ENCODE measurements at places on chromosomes 1 and 21. TPM values are rescaled to one million over a fixed set of nuclear protein-coding genes. Genes with fewer than 3 reads are reported as not detected.
A peak's percentile ranks its signal among the peaks of the same experiment; 100 is the strongest.

The FCGR3A gene
- polyA plus RNA-seq = 1.1 TPM

The GPBP1L1 gene
- 137 TPM for polyA plus RNA-seq

DNA sequence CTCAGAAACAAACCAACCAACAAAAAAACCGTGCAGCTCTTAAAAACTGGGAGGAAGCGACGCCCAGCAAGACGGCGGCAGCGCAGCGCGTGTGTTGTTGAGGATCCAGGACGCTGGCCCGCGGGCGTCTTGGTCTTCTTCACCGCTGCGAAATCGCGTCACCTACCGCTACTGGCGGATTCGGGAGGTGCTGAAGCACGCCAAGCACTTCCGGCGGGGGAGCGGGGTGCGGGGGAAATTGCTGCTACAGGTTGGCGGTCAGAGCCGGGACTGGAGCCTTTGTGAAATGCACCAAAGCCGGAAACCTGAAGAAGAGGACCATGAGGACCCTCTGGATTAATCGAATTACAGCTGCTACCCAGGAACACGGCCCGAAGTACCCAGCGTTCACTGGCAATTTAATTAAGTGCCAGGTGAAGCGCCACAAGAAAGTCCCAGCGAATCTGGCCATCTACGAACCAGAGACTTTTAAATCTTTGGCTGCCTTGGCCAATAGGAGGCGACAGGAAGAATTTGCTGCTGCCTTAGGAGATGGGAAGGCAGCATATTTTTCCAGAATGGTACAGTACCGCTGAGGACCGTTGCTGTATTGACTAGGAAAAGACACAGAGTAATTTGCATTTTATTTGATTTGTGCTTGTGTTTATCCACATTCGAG lies 11.9 kb upstream of the RIPPLY3 start:
- peak; percentile 18 for DNase-seq

- DNase-seq = no peak
These were observed 96.2 kb downstream of the LAMC2 start for GRCh38 chr1:183282101-183282855.

DNA sequence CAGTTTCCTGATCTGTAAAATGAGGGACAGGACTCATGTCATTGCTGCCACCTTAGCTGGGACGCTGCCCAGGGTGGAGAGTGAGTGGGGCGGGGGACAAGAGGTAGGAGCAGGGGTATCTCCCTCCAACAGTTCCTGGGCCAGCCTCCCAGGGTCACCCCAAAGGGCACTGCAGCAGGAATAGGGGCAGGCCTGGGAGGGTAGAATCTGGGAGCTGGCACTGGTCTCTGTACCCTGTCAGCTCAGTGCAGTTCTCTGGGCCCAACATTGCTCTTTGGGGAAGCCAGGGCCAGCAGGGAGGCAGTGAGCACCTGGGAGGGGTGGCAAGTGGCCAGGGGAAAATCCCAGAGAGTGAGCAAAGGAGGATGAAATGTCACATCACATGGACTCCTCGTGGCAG lies 55.8 kb downstream of the ELK4 start:
- DNase-seq = no peak

DNA sequence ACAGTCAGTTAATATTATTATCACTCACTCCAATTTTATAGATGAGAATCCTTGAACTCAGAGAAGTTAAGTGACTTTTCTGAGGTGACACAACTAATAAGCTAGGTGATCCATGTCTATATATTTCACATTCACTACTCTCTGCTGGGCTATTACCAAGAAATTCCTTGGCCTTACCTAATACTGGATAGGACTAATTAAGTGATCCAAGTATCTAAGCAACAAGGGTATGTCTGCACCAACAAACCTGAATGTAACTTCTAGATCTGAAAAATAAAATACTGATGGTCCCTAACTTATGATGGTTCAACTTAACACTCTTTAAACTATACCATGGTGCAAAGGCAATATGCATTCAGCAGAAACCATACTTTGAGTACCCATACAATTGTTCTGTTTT lies 14.8 kb upstream of the CASQ2 start:
- no peak for DNase-seq

DNA sequence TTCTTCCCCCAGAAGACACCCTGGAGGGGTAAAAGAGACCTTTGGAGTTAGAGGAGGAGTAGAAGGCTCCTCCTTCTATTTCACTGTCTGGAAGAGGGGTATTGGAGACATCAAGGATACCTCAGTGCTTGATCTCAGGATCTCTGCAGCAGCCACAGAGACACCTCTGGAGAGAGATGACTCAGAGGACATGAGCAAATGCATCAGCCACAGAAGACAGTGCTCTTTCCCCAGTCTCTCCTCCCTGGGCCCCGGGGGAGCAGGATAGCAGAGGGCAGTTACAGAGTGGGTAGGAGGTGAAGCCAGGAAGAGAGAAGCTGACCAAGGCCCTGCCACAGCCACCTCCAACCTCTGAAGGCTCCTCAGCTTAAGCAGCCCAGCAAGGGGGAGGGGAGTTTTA lies 15.3 kb upstream of the TEDDM1 start:
- DNase-seq = no peak

GRCh38 chr1:15261155-15262002 lies 14.4 kb downstream of the FHAD1 start:
- no peak for DNase-seq
